ENCODE measurements at places on chromosomes 2 and 18. TPM values are rescaled to one million over a fixed set of nuclear protein-coding genes. Genes with fewer than 3 reads are reported as not detected.
A peak's percentile ranks its signal among the peaks of the same experiment; 100 is the strongest.

DNA sequence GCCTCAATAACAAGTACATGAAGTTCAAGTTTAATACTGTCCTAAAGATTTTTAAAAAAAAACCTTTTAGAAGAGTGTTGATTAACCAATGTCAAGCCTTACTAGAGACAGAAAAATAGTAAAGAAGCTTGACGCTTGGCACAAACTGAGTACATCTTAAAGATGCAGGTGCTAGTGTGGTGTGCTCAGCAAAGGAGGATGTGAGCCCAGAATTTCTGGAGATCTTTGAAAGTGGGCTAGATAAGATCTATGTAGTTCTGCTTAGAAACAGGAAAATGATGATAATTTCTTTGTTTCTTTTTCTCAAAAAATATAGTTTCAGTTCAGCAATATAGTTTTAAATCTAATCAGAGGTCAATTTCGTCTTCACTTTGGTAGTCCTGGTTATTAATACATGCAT lies 118.3 kb upstream of the KLHL14 start:
- no peak overlapping the region for H3K27ac ChIP-seq
- DNase-seq: no peak
- no peak overlapping the region for H3K4me3 ChIP-seq
- H3K36me3 ChIP-seq: no peaks in the 10 kb centered on the region

- no peak for DNase-seq
- no peak overlapping the region for H3K27ac ChIP-seq
- H3K27me3 ChIP-seq: no peaks in the 10 kb centered on the region
- H3K4me3 ChIP-seq: no peak overlapping the region
- no peaks in the 10 kb centered on the region for H3K36me3 ChIP-seq
Measured at GRCh38 chr18:41948544-41949110, 6.4 kb upstream of the PIK3C3 start.

GRCh38 chr2:86313341-86313740 lies 24.1 kb downstream of the REEP1 start:
- H3K27ac ChIP-seq: no peak overlapping the region
- no peak overlapping the region for H3K4me3 ChIP-seq
- no peak for DNase-seq

DNA sequence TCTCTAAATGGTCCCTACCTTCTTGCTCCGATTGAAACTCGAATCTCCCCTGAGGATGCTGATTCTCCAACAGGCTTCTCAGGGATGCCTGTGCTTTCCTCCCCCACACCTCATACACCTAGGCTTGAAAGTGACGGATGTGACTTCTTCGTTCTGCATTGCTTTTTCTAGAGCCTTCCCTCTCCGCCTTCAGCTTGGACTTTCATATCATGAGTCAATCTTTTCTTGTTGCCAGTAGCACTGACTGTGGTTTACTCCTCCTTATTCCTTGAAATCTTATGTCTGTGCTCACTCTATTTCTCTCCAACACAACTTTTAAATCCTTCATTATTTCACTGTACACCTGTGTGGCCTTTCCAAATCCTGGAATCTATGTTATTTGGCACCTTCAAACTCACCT lies 451.4 kb downstream of the TMX3 start:
- DNase-seq: no peak
- no peak overlapping the region for H3K4me3 ChIP-seq
- H3K27me3 ChIP-seq: no peaks in the 10 kb centered on the region
- H3K36me3 ChIP-seq: no peaks in the 10 kb centered on the region
- H3K4me1 ChIP-seq: no peaks in the 10 kb centered on the region
- H3K27ac ChIP-seq: no peak overlapping the region

Gene GPR75
- polyA plus RNA-seq: 1.5 TPM

DNA sequence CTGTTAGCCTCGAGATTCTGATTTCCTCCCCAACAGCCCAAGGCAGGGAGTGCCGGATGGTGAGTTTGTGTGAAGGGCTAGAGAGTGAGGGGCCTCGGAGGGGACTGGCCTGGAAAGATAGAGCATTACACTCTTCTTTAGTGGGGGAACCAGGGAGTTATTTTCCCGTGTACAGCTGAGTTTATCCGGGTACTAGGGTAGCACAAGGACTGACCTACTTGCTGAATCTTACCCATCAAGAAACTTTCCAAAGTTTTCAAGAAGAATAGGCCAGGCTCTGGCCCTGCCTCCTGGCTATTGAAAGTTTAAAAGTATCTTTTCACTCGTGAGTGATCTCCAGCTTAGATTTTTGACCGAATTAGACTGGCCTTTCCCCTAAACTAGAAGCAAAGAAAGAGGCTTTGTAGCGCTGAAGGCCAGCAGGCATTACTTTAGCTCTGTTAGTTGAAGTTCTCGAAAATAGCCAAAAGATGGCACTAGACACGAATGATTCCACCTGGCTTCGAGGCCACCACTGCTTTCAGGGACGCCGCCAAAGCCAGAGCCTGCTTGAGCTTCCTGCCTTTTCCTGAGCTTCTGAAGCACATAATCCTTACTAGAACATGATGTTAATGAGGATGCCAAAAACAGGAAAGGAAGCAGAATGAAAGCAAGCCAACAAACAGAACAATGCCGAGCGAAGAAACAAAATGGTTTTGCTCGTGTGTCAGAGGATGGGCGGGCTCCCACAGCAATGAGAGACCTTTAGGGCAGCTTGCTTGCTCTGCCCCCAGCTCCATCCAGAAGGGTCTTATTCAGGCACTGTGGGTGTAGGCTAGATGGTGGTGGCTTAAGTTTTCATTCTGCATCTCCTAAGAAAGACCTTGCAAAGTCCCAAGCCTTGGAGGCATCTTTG lies 55.8 kb downstream of the TSN start:
- no peaks in the 10 kb centered on the region for H3K36me3 ChIP-seq
- no peak overlapping the region for H3K4me3 ChIP-seq
- peak; percentile 26 for DNase-seq
- no peaks in the 10 kb centered on the region for H3K27me3 ChIP-seq

- H3K27me3 ChIP-seq: no peaks in the 10 kb centered on the region
- no peak overlapping the region for H3K4me3 ChIP-seq
- H3K27ac ChIP-seq: no peak overlapping the region
- peaks cover 18% of the 10 kb centered on the region for H3K4me1 ChIP-seq
- no peak for DNase-seq
Measured at GRCh38 chr2:28764909-28765711, 13.5 kb downstream of the PPP1CB start.
